Kidney glomerular epithelial cell (primary cell): ENCODE measurements at places on chromosomes 1 and 21.

DNA sequence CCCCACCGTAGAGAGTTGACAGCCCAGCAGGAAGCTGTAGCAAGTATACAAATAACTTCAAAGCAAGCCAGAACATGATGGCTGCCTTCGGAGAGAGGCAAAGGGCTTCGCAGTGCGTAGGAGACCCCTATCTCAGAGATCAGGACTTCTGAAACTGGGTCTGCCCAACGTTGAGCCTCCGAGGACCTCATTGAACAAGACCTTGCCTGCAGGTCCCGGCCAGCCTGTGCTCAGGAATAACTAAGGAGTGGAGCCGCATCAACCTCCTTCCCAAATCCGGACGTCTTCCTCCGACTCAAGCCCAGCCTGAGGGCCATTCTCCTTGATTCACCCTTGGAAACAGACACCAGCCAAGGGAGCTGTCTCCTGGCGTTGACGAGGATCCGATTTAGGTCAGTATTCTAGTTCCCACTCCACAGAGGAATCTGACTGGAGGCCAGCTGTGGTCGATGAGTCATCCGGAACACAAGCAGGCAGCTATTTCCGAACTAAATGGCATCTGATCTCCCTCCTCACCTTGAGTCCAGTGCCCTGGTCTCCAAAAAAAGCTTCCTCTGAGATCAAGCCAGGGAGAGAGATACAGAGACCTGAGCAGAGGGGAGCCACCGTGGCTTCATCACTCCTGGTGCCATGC is 166.5 kb upstream of the COA6 start:
- DNase-seq: peak; percentile 46

GRCh38 chr1:47519491-47519890 is 81.6 kb downstream of the FOXD2 start:
- no peak for DNase-seq

DNA sequence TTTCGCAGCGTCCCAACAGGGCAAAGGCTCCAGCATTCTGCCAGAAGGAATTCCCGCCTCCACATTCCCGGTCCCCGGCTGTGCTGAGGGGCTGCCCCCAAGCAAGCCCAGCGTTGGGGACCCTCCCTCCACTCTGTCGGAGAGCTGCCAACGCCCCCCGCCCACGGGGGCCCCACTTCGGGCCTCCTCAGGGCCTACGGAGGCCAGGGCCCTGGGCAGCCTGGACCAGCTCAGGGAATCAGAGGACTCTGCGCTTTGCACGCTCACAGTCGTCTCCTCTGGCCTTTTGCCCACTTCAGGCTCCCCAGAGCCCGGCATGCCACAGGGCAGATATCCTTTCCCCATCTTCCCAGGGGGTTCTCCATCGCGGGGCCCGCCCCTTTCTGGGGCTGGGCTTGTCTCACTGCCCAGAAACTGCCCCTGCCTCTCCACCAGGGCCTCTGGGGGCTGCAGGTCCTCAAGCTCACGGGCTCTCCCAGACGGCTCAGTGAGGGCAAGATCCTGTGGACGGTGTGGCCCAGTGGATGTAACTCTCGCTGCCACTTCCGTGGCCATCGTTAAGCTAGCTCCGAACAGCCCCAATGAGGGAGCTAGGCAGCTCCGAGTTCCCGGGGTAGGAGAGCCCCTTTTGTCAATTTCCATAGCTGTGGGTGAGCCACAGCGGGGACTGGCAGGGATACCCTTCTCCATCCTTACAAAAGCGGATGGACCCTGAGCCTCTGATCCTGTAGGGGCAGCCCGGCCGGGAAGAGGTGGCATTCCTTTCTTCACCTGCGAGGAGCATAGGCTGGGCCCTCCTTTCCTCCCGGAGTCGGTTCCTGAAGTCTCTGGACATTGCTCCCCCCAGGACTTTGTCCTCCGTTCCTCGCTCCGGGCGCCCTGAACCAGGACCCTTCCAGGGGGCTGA is 2.8 kb downstream of the ITPKB start:
- no peak for DNase-seq

- no peak for DNase-seq
These were observed 109.8 kb downstream of the RIPK4 start for GRCh38 chr21:41656946-41657525.

- no peak for DNase-seq
These were observed 19.1 kb downstream of the ABCA4 start for GRCh38 chr1:94101613-94102525.

DNA sequence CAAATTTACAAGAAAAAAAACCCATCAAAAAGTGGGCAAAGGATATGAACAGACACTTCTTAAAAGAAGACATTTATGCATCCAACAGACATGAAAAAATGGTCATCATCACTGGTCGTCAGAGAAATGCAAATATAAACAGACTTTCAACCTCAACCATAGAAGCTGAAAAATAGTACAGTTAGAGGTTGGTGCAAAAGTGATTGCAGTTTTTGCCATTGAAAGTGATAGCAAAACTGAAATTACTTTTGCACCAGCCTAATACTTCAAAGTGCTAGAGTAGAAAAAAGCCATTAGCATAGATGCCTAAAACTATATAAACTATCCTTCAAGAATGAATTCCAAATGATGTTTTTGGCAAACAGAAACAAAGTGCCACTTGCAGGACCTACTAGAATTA is 365.8 kb upstream of the DPYD start:
- DNase-seq: no peak

GRCh38 chr1:30768830-30769718 is 11.5 kb upstream of the LAPTM5 start:
- DNase-seq: no peak

DNA sequence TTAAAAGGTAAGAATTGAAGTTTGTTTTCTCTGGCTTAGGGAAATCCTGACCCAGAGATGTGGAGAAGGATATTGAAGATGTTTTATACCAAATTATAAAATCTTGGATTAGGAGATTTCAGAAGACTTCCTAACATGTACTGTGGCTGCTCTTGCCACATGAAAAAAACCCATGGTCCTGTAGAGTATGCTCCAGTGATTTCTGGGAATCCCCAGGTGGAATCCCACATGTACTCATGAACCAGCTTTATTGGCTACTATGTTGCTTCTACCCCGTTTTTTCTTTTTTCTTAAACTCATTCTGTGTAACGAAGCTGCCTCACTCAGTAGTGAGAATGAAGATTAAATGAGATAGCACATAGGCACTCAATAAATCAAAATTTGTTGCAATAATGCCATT is 132.7 kb upstream of the SGIP1 start:
- no peak for DNase-seq

GRCh38 chr1:96764469-96764868 is 42.9 kb downstream of the PTBP2 start:
- no peak for DNase-seq

DNA sequence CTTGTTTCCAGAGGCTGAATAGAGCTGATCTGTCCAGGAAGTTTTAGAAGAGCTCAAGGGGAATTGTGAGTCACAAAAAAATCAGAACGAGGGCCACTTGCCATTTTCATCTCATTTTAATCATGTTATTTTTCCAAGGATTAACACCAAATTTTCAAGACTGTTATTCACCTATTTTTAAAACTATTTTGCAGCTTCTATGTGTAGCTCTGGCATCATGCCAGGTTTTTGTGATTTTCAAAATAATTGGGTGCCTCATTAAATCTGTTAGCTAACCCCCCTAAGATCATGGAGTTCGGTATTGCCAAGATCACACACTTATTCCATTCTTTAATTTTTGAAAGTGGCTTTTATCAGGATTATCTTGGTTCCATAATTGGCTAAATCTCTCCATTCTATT is 90.9 kb downstream of the RGS7 start:
- DNase-seq: no peak

DNA sequence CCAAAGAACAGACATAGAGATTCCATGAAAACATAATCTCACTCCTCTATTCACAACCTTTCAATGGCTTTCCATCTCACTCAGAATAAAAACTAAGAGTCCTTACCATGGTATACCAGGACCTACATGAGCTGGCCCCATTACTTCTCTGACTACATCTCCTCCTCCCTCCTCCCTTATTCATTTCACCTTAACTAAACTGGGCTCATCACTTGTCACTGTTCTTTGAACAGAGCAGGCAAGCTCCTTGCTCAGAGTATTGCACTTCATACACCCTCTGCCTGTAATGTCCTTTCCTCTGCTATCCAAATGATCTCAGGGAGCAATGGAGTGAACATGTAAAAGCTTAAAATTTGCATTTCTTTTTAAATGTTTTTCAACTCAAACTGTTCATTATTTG is 142.0 kb downstream of the MRPL39 start:
- no peak for DNase-seq

GRCh38 chr1:88141499-88142074 is 542.5 kb upstream of the PKN2 start:
- DNase-seq: no peak

DNA sequence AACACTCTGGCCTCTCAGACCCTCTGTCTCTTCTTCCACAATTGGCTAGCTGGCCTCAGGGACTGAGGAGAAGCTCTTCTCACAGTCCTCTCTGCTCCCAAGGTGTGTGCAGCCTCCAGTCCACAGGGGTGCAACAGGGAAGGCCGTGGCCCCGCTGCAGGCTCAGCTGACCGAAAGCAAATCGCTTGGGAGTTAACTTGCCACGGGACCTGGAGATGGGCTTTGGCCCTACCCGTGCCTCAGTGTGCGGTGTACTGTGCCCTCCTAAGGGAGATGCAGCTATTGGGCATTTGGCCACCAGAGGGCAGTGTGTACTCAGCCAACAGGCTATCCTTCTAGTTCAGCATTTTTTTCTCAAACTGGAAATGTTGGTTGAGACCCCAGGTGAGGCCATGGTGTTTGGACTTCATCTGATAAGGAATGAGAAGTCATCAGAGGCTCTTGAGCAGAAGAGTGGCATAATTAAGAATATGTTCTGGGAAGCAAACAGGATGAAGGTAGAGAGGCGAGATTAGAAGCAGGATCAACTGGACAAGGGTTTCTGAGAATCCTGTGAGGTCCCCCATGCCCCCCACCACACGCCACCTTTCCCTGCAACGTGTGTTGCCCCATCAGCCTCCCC is 42.5 kb upstream of the TMEM125 start:
- DNase-seq: peak; percentile 59

- DNase-seq: peak; percentile 79
These were observed 104.8 kb downstream of the RERE start for GRCh38 chr1:8712413-8713231.

DNA sequence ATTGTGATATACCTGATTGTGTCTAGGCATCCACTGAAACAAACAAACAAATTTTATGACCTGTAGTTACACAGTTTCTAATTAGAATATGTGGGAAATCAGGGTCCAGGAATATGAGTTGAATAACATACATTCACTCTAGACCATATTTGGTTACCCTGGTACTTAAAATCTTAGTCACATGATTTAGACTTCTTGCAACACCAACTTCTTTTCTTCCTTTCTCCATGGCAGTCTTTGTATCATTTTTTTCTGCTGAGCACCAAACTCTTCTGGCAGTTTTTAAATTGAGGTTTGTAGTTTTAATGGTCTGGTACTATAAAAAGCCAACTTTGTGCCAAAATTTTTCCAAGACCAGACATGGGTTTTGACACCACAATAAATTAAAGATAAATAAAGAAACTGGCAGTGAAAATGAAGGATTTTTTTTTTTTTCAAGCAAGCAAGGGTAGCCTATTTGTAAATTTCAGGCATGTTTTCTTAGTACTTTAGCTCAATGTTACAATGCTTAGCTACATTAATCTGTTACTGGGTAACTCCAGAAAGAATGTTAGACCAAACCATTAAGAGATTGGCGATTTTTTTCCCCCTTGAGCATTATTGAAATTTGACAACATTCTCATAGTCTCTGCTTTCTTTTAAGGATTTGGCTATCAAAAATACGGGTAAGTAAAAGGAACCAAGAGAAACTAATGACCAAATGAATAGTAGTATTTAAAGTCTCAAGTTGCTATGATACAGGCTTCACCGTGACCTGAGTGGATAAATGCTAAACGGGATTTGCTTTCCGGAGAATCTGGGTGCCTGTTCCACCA is 108.5 kb downstream of the NFIA start:
- DNase-seq: no peak
